ENCODE measurements at places on chromosomes 5 and 9.

DNA sequence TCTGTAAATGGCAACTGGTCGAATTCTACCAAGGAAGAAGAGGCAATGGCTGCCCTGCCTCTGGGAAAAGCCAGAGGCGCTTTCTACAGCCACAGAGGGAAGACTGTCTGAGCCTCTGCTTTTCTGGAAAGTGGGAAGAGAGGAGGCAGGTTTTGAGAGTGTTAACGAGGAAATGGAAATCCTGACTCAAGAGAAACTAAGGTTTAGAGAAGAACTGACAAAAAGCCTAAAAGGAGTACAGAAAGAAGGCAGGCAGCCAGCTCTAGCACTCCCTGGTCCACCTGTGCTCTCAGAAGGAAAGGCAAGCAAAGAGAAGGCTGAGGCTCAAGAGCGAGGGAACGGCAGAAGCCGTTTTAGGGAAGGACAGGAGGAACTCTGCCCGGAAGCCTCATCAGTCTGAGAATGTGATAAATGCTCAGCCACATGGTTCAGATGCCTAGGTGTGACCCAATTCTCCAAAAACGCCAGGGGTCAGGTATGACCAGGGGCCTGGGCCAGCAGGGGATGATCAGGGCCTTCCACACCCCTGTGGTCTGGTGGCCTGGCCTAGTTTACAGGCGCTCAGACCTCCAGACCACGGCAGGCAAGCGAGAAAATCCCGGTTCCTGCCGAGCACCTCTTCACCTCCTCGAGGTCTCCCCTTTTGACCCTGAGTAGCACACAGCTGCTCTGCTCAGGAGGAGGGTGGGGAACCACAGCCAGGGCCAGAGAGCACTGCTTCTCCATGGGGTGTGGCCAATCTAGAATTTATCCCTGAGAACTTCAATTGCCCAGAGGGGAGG is 79.9 kb upstream of the FBXW11 start:
- DNase-seq: no peak

DNA sequence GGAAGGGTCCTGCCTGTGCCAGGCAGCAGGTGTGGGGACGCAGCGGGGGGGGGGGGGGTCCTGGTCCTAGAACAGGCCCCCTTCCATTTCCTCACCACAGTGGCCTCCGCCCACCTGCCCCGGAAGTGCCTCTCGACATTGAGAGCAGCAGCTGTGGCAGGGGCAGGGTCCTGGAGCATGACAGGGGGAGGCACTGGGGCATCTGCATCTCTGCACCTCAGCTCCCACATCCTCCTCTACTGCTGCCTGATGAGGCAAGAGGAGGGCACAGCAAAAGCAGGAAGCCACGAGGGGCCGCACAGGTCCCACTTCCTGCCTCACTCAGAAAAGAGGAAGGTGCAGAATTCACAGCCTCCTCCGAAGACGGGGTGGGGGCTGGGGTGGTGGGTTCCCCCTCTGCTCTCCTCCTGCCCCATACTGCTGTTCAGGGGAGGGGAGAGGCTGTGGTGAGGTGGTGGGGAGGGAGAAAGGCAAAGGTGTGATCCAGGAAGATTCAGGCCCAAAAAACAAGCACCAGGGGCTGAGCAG is 14.8 kb downstream of the AKNA start:
- no peak for DNase-seq

DNA sequence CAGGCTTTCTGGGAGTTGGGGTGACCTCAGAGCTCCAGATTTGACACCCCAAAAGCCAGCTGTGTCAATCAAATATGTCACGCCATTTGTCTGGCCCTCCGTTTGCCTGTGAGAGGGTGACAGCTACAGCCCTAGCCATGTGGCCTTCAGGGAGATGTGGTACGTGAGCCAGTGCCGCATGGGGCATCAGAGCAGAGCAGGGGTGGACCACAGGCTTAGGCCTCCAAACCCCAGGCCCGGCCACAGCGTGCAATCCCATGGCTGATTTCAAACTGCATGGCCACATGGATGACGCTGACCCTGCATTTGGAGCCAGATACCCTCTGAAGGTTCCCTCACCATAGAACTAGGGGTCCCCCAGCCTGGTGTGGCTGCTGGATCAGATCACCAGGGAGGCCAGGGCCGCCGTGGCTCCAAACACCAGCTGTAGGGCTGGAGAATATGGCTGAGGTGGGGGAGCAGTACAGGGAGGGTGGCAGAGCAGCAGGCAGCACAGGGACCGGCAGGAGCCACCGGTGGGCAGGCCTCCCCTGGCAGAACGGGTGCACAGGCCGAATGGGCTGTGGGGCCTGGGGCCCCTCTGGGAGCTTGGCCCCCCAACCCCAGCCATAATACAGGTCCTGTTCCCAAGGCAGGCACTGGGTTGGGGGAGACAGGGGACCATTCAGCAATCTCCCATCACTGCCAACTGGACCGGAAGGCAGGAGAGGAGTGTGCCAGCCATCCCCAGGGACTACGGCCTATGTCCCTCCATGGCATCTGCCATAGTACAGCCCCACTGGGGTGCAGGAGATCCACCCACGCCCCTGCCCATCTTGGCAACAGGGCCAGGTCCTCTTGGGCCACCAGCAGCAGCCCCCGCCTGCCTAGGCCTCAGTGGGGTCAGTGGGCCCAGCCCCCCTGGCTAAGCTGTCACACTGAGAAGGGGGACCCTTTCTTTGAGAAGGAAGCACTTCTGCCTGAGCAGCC is 1.5 kb downstream of the SAPCD2 start:
- no peak for DNase-seq

DNA sequence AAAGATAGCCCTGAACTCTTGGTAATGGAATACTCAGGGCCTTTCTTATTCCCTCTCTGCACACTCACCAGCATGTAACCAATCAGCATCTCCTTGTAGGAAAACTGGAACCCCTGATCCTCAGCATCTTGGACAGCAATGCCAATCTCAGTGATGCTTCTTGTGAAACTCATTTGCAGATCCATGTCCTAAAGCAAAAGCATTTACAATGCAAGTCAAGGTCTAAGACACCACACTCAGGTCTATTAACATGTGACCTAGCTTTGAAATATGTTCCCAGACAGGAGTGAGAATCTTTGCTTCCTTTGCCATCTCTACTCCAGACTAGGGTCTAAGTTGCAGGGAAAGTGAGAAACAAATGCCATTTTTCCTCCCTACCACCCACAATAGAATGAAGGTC is 38.2 kb downstream of the MROH2B start:
- no peak for DNase-seq

DNA sequence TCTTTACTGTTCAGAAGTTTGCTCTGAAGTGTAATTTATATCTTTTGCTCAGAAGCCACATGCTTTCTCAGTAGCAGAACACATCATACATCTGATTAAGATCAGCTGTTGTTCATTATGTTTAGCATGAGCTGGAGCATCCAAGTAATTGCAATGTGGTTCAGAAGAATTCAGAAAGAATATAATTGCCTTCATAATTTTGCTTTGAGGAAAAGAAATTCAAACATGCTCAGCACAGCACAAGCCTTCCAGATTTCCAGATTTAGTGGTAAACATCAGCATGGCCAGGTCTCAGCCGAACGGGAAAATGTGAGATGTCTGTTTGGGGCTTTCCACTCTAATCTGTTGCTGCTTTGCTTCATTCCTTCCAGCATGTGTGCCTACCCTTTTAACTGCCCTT is 65.9 kb downstream of the ITGA1 start:
- no peak for DNase-seq

- no peak for DNase-seq
Measured at GRCh38 chr5:34412736-34413135, 243.4 kb upstream of the RAI14 start.

DNA sequence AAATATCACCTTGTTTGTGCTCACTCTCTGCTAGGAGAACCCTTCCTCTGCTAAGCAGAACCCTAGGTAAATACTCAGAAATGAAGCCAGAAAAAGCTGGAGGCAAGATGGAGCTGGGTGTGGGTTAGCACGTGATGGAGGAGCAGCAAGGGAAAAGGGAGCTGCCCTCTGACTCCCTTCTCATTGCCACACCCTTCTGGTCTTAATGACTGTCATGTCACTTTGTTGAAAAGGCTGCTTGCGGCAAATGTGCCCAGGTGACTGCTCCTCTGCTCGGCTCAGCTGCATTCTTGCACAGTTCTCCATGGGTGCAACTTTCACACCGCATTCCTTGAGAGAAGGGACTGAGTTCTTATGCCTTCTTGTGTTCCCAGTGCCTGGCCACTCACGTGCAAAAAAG is 36.4 kb upstream of the TBC1D2 start:
- no peak for DNase-seq

DNA sequence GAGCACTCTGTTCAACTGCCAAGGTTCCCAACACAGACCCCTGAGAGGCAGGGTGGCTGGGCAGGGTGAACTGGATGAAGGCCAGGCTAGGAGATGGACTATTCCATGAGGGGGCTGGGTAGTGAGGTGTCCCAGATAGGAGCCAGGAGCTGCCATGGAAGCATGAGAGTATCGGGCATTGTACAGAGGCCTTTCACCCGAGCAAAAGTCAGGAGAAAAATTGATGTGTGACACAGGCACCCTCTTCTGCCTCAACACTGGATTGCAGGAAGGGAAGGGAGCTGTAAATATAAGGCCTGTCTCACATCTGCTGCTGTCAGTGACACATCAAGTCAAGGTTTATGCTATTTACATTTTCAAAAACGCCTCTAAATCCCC is 74.6 kb downstream of the UBAP1 start:
- DNase-seq: no peak
